ENCODE measurements at places on chromosomes 11 and 22.

DNA sequence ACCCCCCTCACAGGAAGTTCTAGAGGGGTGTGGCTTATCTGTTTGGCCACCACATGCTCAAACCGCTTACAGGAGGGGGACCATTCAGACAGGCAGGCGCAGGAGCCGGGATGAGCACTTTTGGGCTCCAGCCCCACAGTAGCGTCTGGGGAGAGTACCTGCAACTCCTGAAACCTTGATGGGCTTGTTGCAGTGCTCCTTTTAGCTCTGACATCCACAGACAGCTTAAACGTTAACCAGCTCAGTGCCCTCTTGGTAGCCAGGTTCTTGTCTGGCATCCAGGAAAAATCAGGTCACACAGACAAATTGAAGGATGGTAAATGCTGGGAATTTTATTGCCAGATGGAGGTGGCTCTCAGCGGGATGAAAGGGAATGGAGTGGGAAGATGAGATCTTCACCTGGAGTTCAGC lies 326.3 kb downstream of the ETS1 start:
- DNase-seq: no peak

DNA sequence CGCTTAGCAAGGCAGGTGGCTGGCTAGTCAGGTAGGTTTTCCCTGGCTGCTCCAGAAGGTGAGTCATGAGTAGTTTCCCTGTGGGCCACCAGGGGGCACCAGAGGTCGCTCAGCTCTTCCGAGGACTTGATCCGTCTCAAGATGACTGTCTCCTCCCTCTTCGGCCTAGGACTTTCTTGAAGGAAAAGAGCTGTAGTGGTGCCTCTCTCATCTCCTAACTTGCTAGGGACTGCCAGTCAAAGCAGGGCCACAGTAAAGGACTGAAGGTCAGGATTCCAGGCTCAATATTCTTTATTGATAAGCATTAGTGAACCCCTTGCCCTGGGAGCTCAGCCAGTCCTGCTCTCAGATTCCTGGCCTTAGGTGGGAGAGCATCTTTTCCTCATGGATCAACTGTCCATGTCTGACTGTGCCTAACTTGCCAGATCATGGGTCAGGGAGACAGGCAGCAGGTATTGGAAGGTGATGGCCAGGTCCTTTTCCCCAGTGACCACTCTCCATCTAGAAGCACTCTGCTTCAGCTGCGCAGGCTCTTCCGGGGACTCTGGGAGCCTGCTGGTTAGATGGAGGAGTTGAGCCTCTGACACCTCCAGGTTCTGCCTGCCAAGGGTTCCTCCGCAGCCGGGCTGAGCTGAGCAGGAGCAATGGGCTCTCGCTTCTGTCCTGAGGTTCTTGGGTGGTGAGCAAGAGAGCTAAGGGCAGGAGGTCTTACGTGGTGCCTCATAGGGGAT lies 1.9 kb downstream of the POLD4 start:
- DNase-seq: peak; percentile 52

DNA sequence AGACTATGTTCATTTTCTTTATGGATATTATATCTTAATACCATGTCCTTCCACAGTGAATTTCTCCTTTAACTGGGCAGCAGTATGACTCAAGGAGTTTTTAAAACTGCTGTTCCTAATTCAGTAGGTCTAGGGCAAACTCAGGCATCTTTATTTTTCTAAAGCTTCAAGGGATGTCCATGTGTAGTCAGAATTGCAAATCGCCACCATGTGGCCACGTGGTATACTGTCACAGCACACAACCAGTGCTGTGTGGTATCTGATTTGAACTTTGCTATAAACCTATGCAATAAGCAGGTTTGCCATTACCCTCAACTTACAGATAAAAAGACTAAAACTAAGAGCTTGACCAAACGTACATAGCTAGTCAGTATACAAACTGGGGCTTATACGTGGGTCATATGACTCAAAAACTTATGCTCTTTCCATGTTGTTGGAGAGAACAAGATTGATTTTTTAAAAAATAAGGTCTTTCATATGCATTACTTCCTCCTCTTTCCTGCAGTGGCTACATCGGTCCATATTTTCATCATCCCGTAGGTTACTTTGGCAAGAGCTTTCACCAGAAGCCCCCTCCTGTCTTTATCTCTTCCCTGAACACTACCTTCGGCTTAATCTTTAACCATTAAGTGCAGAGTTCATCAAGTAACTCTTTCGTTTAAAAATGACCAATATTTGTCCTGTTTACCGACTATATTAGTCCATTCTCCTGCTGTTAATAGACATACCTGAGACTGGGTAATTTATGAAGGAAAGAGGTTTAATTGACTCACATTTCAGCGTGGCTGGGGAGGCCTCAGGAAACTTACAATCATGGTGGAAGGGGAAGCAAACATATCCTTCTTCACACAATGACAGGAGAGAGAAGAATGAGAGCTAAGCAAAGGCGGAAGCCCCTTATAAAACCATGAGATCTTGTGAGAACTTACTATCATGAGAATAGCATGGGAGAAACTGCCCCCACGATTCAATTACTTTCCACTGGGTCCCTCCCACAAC lies 8.0 kb upstream of the HTATIP2 start:
- peak; percentile 24 for DNase-seq

DNA sequence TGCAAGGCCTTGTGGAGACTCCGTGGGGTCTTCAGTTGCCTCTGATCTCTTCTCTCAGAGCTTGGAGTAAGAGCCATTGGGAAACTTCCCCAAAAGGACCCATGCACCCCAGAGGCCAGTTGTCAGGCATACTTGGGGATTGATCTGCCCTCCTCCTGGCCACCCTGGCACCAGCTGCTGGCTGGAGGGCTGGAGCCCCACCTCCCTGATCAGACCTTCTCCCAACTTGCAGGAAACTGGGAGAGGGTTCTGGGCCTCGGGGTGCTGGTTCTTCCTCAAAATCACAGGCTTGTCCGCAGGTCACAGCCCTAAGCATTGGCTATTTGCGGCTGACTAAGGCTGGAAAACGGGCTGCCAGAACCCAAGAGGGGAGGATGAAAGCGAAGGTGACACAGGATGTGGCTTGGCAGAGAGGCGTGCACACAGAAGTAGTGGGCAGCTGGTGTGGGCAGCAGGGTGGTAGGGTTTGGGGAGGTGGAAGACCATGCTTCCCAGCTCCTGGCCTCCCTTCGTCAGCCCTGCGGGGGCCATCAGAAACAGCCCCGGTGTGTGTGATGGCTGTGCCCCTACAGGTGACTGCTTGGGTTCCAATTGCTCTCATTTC lies 1.3 kb upstream of the DGKZ start:
- no peak for DNase-seq

DNA sequence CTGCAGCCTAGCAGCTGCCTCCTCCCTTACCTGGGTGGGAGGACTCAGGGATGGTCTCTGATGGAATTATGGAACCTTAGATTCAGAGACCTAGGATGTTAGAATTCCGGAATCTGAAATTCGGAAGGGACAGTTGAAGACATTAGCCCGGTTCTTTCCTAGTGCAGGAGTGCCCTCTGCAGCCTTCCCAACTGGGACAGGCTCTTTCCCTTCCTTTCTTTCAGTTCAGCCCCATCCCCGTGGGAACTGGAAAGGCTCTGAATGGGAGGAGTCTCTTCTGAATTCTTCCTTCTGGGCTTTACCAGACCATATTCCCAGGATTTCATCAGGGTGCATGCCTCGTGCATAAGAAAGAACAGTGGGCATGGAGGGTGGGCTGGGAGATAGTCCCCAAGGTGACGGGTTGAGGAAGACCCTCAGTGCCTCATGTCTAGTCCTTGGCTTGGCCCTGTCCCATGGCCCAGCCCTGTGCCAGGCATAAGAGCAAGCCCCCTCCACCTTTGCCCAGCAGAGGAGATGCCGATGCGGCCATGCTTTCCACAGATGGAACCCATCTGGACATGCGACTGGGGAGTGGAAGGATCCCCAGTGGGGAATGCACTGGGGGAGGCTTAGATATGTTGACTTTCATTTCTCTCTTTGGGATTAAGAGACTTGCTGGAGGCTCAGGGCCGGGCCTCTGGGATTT lies 14.4 kb downstream of the DNAJB13 start:
- DNase-seq: no peak

DNA sequence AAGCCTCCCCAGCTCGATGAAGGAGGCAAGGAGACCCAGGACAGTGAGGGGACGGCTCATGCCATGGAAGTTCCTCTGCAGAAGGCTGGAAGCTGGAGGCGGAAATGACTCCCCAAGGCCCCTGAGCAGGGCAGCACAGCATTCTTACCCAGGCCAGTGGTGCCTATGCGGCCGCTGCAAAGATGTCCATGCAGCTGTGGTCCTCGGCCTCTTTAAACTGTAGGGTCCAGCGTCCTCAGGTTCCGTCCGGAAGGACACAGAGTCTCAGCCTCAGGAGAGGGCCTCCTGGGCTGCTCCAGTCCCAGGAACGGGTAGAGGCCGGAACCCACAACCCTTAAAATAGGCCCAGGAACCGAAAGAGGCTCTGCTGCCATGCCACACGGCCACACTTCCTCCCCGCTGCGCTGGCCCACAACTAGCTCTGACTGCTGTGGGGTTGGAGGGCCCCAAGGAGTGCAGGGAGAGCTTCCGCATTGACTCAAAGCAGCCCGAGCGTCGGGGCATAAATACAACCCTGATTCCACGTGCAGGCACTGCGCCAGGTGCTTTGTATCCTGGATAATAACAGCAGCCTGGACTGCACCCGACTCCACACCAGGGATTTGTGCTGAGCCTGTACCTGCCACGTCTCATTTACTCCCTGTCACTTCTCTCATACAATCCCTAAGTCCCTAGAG lies 5.5 kb downstream of the KIAA0930 start:
- DNase-seq: no peak

DNA sequence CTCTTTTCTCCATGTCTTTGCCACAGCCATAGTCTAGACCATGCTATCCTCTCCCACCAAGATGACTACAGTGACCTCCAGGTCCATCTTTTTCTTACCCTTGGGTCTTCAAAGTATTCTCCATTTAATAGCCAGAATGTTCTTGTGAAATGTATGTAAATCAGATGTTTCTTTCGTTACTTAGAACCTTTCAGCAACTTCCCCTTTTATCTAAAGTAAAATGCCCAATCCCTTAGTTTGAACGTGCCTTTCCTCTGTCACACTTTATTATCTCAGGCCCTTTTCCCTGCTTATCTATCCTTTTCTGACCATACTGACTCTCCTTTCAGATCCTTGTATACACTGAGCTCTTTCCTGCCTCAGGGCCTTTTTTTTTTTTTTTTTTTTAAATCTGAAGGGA lies 17.9 kb downstream of the RBM4B start:
- DNase-seq: no peak

DNA sequence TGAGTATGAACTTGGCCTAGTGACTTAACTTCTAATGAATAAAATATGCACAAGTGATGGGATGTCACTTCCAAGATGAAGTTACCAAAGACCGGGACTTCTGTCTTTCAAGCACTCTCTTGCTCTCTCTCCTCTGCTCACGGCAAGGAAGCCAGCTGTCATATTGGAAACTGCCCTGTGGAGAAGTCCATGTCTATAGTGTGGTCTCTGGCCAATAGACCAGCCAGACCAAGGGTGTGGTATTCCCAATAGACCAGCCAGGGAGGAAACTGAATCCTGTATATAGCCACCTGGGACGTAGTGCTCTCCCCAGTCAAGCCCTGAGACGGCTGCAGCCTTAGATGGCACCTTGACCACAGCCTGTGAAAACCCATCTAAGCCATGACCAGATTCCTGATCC lies 93.2 kb upstream of the ALX4 start:
- no peak for DNase-seq

GRCh38 chr22:48821727-48822126 lies 1005.9 kb downstream of the BRD1 start:
- no peak for DNase-seq

GRCh38 chr22:50009251-50009650 lies 3.3 kb downstream of the IL17REL start:
- DNase-seq: no peak

- DNase-seq: no peak
Measured at GRCh38 chr11:59944720-59945119, 6.5 kb downstream of the OOSP1 start.

DNA sequence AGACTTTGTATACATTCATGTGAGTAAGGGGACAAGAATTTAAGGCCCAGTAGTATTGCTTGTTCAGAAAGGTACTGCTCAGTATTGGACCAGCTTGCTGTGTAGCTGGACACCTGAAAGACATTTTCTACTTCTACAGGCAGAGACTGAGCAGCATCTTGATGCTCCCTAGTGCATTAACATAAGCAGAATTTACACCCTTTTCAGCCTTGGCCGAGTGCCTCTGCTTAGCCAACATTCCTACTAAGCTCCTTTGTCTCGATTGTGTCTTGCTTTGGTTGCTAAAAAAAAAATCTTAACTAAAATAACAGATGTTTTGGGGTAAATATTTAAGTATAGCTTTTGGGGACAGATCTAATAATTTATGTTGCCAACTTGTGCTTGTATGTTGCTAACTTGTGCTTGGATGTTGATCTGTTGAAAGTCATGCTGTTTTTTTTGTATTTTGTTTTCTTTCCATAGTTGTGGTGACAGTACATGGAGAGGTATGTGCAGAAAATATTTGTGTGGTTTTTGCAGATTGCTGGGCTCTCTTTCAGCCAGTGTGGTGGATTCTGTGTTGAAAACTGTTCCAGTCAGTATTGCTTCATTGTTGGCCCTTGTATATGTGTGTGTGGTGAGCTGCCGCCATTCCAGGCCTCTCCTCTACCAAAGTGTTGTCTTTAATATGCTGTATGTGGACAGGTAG lies 3.7 kb downstream of the PTS start:
- DNase-seq: no peak

Measured in activated T-cell treated with anti-CD3 and anti-CD28 coated beads for 1 hour (primary cell).